Bronchial epithelial cell (primary cell): ENCODE measurements at places on chromosomes 3 and 15. TPM values are rescaled to one million over a fixed set of nuclear protein-coding genes. Genes with fewer than 3 reads are reported as not detected.

DNA sequence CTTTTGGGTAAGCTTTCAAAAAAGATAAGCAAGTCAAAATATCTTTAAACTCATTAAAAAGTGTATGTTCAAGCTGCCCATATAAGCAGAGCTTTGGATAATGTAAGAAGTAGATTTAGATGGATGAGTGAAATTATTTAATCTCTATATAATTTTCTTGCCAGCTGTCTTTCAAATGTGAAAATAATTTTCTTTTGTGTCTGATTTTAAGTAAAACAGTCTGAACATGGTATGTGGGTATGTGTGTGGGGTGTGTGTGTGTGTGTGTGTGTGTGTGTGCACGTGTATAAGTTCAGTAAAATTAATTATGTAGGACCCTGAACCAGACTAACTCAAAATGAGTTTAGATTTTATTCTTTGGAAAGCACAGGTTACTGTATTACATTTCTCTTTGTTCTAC lies 155.2 kb upstream of the CGNL1 start:
- no peak for DNase-seq

DNA sequence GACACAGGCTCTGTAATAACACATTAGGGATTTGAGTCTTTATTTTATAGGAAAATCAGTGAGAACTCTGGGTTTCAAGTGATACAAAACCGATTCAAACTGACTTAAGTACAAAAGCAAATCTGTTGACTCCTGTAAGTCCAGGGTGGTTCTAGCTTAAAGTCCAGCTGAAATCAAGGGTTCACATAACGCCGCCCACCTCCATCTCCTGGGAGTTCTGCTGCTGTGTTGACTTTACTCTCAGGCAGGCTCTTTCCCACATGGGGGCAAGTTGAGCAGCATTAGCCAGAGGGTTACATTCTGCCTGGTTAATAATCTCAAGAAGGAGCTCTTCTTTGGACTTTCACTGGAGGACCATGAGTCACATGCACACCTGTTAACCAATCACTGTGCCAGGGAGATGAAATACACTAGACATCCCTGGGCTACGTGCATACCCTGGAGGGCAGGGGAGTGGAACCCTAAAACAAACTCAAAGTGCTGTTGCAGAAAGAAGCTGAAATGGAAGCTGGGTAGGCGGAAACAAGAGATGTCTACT lies 9.7 kb upstream of the RNF7 start:
- DNase-seq = no peak

- DNase-seq = peak; percentile 82
Measured at GRCh38 chr15:40243126-40243810, 4.4 kb downstream of the PAK6 start.

DNA sequence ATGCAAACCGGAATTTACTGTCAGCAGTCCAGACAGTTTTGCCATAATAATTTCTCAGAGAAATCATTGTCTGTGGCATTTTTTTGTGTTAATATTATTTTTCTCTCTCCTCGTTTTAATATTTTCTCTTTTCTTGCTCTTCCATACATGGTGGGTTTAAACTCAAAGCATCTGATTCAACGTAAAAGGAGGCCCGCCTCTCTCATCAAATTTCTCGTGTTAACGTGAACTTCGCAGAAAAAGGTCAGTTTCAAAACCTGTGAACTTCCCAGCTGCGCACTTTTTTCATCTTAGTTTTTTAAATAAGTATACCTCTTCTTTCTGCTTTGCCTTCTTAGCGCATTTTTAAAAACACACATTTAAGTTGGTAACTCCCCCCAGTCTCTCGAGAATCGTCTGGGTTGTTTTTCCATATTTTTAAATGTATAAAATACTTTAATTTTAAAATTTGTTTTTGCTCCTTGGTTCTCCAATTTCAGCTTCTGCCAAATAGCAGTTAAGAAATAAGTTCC lies 9.1 kb downstream of the SHOX2 start:
- DNase-seq = no peak

- DNase-seq = peak; percentile 95
Measured at GRCh38 chr3:32994045-32994444, 42.6 kb downstream of the CCR4 start.

GRCh38 chr3:168511428-168512014 lies 415.8 kb upstream of the GOLIM4 start:
- peak; percentile 10 for DNase-seq

- no peak for DNase-seq
Measured at GRCh38 chr3:171011109-171011872, 15.2 kb downstream of the SLC2A2 start.

- DNase-seq = no peak
Measured at GRCh38 chr3:45781841-45782240, 14.5 kb downstream of the SLC6A20 start.

- no peak for DNase-seq
Measured at GRCh38 chr3:156432563-156432962, 122.4 kb downstream of the SSR3 start.

DNA sequence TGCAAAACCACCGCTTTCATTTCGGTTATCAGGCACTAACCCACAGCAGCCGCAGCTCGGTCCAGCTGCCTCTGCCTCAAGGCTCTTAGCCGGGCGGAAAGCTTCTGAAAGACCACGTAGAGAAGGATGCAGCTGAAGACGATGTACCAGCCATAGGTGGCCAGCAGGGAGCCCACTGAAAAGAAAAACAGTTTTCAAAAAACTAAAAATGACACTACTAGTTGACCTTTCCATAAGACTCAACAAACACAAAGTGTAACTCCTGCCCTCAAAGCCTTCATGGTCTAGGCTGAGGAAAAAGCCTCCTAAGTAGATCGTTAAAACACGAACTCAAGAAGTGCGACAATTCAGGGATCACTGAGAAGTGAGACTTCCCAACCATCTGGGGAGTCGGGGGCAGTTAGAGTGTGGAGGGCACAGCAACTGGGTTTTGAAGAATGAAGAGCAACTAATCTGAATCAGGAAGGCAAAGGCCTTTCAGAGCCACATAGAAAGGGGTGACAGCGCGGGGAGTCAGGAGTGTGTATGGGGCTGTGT lies 716 bp downstream of the SELENOS start:
- peak; percentile 31 for DNase-seq

- no peak for DNase-seq
Measured at GRCh38 chr3:152292366-152292765, 23.6 kb downstream of the MBNL1 start.

- DNase-seq = no peak
Measured at GRCh38 chr3:67674055-67674454, 19.6 kb upstream of the SUCLG2 start.

DNA sequence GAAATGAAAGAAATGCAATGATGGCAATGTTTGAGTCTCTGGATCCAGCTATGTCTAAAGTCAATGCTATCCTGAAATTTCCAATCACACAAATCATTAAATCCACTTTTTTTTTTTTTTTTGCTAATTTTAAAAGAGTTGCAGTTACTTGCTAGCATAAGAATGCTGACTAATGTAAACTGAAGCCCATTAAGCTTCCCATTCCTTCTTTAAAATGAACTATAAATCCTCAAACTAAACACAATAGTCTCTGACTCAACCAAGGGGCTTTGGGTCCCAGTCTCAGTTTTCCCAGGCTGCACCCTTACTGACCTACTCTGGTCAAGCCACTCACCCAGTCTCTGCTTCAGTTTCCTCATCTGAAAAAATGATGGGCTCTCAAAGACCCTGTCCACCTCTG lies 361.1 kb downstream of the ERC2 start:
- DNase-seq = no peak

- DNase-seq = peak; percentile 43
Measured at GRCh38 chr15:44584162-44584749, 47.3 kb downstream of the EIF3J start.

DNA sequence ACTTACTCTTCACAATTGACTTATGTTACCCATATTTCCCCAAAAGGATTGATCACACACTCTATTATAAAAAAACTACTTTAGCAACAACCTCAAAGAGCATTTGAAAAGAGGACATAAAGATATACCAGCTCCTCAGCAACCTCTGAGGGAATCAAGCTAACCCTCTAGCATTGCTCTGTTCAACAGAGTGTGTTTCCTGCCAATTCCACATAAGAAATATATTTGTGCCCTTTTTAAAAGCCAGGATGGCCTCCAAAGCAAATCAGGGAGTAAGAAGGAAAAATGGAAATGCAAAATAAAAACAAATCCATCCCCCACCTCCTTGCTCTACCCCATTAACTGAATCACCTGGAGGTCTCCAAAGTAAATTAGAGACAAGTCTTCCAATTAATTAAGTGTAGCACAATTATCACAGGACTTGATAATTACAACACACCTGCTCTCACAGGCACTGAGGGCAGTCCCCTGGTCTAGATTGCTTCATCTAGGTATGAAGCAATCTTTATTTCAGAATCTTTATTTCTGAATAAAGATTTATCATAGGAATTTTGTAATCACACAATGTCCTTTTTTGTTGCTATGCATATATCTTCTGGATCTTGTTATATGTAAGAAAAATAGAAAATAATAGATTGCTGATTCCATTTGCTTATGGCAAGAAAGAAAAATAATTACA lies 34.8 kb downstream of the GPR176 start:
- peak; percentile 29 for DNase-seq

DNA sequence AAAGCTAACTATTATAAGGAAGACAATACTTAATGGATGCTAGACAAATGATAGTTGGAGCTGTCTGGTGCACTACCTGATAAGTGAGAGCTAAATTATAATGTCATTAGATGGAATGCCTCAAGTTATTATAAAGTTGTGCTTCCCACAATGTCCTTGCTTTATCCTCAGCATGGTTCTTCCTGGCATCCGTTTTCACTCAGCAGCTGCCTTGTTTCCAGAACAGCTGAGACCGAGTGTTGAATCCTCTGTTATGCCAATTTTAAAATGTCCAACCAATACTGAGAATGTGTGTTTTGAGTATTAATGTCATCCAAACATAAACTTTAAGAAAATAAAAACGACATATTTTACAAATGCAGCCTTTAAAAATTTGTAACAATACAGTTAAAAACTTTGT lies 286.7 kb upstream of the SOX2 start:
- DNase-seq = no peak

GRCh38 chr3:101950510-101950909 lies 101.2 kb downstream of the NFKBIZ start:
- peak; percentile 97 for DNase-seq

GRCh38 chr3:113262304-113262665 lies 50.9 kb downstream of the BOC start:
- no peak for DNase-seq

- DNase-seq = no peak
Measured at GRCh38 chr3:31544634-31545033, 11.9 kb downstream of the STT3B start.

GRCh38 chr3:117019082-117019713 lies 309.6 kb downstream of the TUSC7 start:
- peak; percentile 37 for DNase-seq

- peak; percentile 54 for DNase-seq
Measured at GRCh38 chr15:51876169-51876568, 46.7 kb downstream of the TMOD3 start.

DNA sequence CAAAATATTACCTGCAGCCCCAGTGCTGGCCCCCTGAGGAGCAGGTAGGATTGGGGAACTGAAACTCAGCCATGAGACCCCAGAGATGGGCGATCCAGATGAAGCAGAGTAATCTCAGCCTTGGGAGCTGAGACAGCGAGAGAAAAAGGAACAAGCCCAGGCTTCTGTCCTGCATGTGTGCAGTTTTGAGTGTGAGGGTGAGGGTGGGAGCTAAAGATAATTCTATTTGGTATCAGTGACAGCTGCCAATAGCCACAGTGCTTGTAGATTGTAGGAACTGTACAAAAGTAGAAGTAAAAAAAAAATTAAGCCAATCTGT lies 5.9 kb downstream of the ATP8B4 start:
- DNase-seq = no peak

- no peak for DNase-seq
Measured at GRCh38 chr3:14126017-14126886, 1.4 kb downstream of the TMEM43 start.

- no peak for DNase-seq
Measured at GRCh38 chr15:63462088-63462487, 42.3 kb upstream of the USP3 start.

GRCh38 chr3:71469138-71469435 lies 114.4 kb downstream of the FOXP1 start:
- no peak for DNase-seq

- no peak for DNase-seq
Measured at GRCh38 chr3:126031981-126032471, 51.9 kb downstream of the SLC41A3 start.

DNA sequence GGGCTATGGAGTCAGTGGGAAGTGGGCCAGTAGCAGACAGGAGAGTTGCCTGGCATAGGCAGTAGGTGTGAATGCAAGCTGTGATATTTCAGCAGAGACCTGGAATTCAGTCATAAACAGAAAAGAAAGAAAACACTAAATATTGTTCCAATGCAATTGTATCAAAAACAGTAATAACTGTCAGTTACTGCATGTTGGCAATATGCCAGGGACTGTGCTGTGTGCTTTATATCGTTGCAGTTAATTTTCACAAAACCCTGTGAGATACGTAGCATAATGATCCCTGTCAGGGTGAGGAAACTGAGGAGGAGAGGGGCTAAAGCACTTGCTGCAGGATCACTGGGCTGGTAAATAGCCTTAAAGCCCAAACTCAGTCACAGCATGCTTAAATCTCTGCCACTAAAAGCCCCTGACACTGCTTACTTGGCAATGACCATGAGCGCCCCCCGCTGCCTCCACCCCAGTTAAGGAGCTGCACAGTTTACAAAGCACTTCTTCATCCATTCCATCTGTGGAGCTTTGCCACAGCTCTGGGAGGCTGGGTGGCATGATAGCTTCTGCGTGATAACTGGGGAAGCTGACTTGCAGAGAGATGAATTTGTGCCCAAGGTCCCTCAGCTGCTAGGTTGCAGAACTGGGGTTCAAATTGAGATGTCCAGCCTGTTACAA lies 3.9 kb downstream of the SLC6A1 start:
- no peak for DNase-seq

DNA sequence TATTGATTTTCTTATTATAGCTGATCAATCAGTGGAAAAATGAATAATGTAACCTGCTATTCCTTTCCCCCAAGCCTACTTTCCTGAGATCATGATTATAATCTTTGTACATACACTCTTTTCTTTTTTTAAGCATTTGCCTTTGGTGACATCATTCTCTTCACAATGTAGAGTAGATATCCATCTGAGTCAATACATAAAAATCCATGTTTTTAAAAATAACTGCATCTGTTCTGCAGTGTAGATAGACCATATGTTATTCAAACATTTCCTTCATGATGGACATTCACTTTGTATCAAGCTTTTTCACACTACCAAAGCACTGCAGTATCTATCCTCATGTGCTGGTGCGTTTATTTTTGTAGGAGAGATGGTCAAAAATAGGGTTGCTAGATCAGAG lies 211.1 kb downstream of the PTPRG start:
- no peak for DNase-seq

DNA sequence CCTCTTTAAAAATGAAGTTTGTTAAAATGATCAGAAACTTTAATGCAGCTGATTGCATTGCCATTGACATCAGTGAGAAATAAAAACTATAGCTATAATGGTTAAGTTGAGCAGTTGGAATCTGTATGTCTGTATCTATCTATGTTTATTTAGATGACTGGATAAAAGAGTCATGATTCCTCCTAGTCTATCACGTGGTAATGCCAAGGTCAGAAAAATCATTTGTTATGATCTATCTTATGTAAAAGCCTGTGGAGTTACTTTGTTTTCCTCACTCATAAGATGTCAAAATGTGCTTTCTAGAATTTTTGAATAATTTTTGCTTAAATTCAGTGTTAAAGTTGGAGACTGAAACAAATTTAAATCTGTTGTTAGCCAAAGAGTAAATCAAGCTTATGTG lies 63.3 kb downstream of the MBNL1 start:
- no peak for DNase-seq

The RNU6-1 gene
- total RNA-seq = not detected in 2 replicates

The RASGRP1 gene
- total RNA-seq = under 0.01 and 0.64 TPM in 2 replicates

The SLCO2A1 gene
- not detected in 2 replicates for total RNA-seq

The NKTR gene
- 33.4 and 36.4 TPM in 2 replicates for total RNA-seq

The CPNE4 gene
- under 0.01 TPM in 1 of 2 replicates, not detected in the other for total RNA-seq

The CHST13 gene
- total RNA-seq = not detected in 2 replicates

The RHOV gene
- 7.1 and 38.7 TPM in 2 replicates for total RNA-seq

The ITIH1 gene
- total RNA-seq = not detected in 2 replicates

The ITIH4 gene
- 0.26 and 1.8 TPM in 2 replicates for total RNA-seq
